ENCODE measurements at places on chromosomes 3 and 15. TPM values are rescaled to one million over a fixed set of nuclear protein-coding genes. Genes with fewer than 3 reads are reported as not detected.
A peak's percentile ranks its signal among the peaks of the same experiment; 100 is the strongest.

DNA sequence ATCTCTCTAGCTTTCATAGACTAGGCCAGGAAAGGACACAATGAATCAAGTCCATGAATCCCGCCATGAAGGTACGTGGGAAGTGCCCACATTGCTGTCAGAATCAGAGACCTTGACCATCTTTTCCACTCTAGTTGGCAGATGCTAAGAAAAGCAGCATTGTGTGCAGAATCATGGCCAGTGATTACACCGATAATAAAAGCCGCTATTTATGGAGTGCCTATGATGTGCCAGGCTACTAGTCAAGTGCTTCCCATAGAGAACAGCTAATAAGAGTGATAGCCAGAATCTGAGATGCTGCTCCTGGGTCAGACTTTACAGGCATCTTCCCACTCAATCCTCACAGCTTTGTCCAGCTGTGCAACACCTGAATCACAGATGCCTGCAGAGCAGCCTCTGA is 13.2 kb upstream of the RPL32 start:
- DNase-seq, result no peak

DNA sequence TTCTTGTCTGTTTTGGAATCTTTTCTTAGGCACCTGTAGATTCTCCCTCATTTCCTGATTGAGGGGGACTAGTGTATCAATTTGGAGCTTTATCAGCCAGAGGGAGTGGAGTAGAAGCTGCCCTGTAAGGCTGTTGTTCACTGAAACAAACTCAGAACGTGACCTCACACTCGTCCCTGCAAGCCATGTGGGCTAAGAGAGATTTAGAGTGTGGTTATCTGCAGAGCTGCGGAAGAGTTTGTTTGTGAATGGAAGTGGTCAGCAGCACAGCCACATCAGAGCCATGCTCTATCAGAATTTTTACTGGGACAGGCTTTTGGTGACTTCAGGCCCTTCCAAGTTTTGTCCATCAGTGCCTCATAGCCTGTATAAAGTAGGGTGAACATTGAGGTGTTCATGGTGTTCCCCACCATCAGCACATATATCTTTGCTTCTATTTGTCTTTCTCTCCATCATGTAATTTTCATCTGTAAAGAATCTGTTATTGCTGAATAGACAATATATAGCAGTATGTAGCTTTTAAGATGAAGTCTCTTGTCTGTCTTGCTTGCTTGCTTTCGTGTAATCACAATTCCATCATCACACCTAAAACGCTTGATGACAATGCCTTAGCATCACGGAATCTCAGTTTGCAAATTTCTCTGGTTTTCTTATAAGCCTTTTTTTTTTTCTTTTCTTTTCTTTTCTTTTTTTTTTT is 37.0 kb downstream of the LARS2 start:
- DNase-seq, result no peak

DNA sequence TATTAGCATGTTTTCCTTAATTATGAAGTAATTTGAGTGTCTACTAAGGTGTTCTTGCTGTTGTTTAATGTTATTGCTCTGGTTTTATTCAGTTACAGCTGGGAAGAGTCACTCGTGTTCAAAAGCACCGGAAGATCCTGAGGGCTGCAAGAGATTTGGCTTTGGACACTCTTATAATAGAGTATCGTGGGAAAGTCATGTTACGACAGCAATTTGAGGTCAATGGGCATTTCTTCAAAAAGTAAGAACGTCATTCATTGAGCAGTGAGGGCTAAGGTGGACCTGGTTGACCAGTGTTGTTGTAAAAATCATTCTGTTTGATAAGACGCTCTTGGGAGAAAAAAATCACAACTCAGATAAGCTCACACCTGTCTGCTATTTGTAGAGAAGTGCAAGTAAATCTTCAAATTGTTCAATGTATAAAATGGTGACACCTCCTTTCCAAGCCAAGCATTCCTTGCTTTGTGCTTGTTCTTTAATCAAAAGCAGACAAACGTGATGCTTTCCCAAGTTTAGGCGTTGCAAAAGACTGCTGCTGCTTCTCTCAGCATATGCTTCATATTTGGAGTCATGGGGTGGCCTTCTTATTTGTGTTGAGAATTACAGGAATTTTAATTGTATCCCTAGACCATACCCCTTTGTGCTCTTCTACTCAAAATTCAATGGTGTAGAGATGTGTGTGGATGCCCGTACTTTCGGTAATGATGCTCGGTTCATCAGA is 44.2 kb downstream of the SETD5 start:
- no peak for DNase-seq

- no peak for DNase-seq
Measured at GRCh38 chr15:73914145-73914544, 12.1 kb upstream of the LOXL1 start.

DNA sequence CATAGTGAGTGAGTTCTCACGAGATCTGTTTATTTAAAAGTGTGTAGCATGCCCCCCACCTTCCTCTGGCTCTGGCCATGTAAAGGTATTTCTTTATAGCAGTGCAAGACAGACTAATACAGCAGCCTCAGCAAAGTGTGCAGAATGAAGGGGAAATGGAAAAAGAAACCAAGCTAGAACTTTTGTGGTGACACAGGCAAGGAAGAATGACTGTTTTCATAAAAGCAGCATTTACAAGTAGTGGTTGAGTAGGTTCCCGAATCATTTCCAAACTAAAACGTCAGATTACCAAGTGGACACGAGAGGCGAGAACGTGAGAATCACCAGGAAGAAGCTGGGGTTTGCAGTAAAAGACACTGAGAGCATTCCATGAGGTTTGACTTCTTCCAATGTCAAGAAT is 100.2 kb upstream of the AKAP13 start:
- DNase-seq, result no peak

GRCh38 chr3:79202471-79203143 is 565.2 kb downstream of the ROBO1 start:
- no peak for DNase-seq

- no peak for DNase-seq
Measured at GRCh38 chr3:140927279-140928069, 14.2 kb upstream of the SLC25A36 start.

GRCh38 chr3:12643010-12643380 is 20.9 kb downstream of the RAF1 start:
- no peak for DNase-seq

GRCh38 chr3:184733971-184734608 is 22.2 kb upstream of the MAGEF1 start:
- no peak for DNase-seq

- no peak for DNase-seq
Measured at GRCh38 chr15:68402432-68403160, 29.4 kb downstream of the ITGA11 start.

DNA sequence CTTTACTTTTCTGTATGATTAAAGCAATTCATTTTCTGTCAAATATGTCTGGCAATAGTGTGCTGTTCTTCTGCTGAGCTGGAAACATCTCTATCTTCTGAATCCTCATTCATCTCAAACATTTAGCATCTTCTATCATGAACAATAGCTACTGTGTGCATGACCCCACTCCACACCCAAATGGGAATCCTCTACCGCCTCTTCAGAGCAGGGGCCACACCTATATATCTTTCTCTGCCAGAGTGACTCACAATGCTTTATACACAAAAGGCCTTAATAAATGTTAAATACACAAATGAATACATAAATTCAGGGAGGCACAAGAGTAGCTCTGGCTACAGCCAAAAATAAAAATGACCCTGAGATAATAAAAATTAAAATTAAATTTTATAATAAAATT is 8.0 kb downstream of the ALDH1A2 start:
- DNase-seq, result no peak

- no peak for DNase-seq
Measured at GRCh38 chr3:121443456-121443855, 102.3 kb downstream of the POLQ start.

- peak; percentile 53 for DNase-seq
Measured at GRCh38 chr15:31197497-31198414, 96.2 kb upstream of the TRPM1 start.

DNA sequence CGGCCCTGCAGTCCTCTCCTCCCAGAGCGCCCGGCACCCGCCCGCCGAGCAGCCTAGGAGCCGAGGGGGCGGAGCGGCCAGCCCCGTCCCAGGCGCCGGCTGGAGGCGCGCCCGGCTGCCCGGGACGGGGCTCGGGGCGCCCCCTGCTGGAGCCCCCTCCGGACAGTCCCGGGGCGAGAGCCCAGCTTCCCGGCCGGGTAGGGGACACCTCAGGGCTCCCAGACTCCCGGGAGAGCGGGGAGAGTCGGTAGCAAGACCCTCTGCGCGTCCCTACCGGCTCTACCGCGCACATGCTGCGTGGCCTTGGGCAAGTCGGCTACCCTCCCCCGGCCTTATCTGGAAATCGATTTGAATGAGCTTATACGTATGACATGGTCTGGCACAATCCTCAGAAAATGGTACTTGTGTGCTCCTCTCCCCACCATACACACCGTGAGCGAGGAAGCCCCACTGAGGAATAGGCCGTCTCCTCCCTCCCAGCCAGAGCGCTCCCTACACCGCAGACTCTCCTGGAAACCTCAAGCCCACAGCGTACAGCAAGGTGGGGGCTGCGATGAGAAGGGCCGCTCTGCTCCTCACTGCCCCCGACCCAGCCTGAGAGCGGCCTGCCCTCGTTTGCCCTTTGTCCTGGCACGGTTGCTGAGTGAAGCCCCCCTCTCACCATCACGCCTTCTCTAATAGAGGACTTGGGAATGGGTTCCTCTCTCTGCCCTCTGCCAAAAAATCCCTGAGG is at the start of gene DAPK2:
Gene DAPK2 (minus strand): TSS at position 65 of the 733 bp plus-strand sequence. CDS start 6,224 bp downstream, outside the sequence.
- peak; percentile 83 for DNase-seq

DNA sequence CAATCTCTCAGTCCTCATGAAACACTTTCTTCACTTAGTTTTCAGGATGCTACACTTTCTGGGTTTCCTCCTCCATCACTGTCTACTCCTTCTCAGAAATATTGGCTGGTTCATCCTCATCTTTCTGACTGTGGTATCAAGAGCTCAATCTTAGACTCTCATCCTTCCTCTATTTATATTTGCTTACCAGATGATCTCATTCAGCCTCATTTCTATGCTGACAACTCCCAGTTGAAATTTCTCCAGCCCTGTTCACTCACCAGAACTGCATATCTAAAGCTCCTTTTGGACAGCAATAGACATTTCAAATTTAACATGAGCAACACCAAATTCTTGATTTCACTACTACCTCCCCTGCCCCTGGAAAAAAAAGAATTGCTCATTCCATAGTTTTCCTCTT is 48.0 kb upstream of the FBN1 start:
- DNase-seq, result no peak

DNA sequence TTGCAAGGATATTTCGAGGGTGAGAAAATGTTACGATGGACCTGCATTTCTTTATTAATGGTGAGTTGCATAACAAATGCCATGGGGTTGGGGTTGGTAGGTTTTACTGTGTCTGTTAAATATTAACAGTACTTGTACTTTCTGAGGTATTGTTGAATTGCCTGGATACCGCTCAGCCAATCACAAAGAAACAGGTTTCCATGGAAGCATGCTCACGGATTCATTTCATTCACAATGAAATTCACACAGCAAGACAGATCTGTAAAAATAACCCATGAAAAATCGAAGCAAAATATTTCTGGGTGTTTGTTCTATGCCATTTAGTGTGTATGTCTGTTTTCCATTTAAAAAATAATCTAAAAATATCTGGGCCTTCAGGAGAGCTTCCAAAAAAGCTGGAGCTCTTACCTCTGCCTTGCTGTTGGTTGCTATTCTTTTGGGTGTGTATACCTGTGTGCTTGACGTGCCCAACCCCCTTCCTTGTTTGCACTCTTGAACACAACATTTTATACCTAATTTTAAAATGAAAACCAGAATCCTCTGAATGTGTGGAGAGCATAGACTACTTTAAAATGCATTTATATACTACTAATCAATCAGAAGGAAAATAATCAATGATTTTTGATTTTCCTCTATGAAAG is 479.8 kb upstream of the TBL1XR1 start:
- DNase-seq, result peak; percentile 14

- no peak for DNase-seq
Measured at GRCh38 chr15:79089331-79089889, 1.2 kb downstream of the RASGRF1 start.

DNA sequence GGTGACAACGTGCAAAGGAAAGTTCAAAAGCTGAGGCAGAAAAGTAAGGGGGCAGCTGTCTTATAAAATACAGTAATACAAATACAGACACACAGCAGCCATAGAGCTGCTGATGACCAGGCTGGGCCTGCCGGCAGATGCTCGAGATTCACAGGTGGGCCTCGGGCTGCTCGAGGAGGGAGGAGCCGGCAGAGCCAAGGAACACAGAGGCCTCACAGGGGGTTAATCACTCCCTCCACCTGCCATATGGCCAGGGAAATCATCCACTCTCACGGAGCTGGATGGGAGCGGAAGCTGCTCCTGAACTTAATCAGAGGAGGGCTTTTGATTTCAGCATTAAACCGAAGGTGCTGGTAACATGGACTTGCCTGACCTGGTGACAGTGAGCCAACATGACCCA is 29.6 kb upstream of the MGLL start:
- DNase-seq, result no peak

Gene PARP6
- 47.0 TPM for total RNA-seq

Gene ITIH3
- total RNA-seq, result not detected

Gene C15orf39
- total RNA-seq, result 27.2 TPM

Gene MUSTN1
- 3.0 TPM for total RNA-seq

Gene GP9
- not detected for total RNA-seq

Gene SLC35G2
- total RNA-seq, result not detected

Gene TTC21A
- 49.4 TPM for total RNA-seq

Gene CPN2
- 0.14 TPM for total RNA-seq

Gene GABRR3
- not detected for total RNA-seq

Data from transverse colon (tissue), 4 donors.